ENCODE measurements at places on chromosomes 1 and 21.
A peak's percentile ranks its signal among the peaks of the same experiment; 100 is the strongest.

DNA sequence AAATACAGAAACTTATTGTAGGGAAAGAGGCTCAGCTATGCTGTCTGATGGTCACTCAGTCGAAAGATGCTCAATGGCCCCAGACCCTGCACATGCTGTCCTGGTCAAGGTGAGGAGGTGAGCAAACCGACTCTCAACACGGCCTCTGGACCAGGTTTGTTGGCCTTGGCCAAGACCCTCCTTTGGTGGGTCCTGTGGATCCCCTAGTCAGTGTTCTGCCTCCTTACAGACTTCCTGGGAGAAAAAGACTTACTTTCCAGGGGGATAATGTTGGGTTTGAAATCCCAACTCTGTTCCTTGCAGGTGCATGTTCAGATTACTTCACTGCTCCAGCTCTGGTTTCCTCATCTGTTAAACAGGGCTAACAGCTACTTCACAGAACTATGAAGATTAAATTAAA lies 53.8 kb downstream of the FAM78B start:
- peak; percentile 65 for DNase-seq

GRCh38 chr1:154141240-154141639 lies 13.6 kb downstream of the NUP210L start:
- DNase-seq, result no peak

DNA sequence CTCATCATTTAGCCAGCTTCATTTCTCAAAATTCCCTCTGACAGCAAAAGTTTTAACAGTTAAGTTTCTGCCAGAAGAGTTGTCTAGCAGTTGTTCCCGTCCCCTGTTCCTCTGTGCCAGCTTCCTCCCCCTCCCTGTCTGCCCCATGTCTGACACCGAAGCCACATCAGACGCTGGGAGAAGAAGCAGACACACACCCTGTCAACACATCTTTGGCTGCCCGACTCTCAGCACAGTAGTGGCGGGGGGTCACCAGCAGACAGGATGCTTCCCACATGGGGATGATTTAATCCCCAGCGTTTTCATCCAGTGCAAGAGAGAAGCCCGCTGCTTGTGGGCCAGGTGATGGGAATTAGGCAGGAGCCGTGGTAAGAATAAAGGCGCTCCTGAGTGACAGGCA lies 379.4 kb upstream of the RUNX1 start:
- DNase-seq, result no peak

DNA sequence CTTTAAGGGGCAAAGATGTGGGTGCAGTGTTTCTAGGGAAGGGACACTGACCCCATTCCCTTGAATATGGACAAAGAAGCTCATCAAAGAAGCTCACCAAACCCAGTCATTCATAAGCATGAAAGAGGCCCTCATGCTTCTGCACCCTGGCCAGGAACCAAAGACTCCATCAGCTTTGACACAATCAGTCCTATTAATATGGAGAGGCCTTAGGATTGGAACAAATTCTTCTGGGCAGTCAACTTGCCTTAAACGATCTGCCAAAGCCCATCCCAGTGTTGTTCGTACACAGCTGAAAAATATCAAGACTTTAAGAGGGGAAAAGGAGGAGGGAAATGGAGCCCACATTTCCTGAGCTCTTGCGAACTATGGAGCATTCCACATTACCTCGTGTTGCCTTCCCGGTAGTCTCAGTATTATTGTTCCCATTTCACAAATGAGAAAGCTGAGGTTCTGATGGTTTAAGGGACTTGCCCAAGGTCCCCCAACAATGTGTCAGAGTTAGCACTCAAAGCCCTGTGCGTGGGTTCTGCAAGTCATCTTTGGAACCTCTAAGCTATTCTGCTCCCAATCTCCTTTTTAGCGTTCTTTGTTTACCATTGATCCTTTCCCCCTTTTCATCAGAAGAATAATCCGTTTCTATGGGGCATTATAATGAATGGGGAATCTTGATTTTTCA lies 161.9 kb downstream of the ZBTB18 start:
- DNase-seq, result no peak

- DNase-seq, result no peak
Measured at GRCh38 chr1:50416553-50417453, 6.4 kb downstream of the DMRTA2 start.

- no peak for DNase-seq
Measured at GRCh38 chr1:245500546-245500945, 345.8 kb downstream of the KIF26B start.

DNA sequence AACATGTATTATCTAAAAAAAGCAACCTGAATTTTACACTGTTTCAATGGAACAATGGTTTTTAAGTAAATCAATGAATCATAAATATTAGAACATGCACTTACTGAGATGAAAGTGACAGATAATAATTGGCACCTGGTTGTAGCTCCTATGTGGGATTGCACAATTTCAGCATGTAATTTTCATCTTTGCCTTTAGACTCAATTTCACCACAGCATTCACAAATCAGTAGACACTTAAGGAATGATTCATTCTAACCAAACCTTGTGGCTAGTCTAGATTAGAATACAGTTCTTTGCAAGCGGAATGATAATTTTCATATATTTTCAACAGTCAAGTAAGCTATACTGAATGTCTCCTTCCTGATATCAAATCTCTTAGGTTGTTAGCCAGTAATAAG lies 853.4 kb downstream of the KCNT2 start:
- no peak for DNase-seq

DNA sequence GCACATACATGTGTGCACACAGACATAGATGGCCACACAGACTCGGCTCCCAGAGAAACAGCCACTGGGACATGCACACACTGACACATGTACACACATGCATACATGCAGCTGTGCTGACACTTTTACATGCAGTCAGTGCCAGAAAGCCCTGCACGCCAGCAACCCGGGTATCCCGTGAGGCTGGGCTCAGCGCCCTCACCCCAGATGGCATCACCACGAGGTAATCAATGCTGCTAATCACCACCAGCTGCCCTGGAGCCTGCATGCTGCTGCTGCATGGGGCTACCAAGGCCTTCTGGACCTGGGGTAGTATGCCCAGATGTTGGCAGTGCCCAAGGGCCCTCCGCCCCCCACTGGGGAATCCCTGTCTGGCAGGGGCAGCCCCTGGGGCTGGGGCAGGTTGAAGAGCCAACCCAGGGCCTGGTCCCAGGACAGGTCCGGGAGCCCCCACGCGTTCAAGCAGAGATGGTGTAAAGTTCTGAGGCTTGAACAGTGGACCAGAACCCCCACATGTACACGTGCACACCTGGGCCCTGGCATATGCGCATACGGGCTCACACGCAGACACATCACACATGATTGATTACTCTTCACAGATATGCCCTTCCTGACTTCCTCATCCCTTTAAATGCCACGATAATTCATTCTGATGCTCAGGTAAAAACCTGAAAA lies 2.7 kb upstream of the COL16A1 start:
- no peak for DNase-seq

DNA sequence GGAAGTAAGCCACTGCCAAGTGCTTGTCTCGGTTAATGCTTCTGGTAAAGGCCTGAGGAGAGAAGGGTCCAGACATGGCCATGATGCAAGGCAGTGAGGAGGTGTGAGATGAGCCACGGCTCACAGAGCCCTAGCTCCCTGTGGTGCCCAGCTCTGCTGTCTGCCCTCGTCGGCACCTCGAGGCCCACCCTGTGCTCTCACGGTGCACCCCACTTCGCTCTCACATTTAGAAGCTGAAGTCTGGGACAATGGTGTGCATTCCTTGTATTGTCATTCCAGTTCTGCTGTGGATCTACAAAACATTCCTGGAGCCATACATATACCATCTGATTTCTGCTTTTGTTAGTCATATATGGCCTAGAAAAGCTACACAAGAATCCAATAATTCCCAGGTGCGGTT lies 3.3 kb downstream of the NCF2 start:
- DNase-seq, result no peak

DNA sequence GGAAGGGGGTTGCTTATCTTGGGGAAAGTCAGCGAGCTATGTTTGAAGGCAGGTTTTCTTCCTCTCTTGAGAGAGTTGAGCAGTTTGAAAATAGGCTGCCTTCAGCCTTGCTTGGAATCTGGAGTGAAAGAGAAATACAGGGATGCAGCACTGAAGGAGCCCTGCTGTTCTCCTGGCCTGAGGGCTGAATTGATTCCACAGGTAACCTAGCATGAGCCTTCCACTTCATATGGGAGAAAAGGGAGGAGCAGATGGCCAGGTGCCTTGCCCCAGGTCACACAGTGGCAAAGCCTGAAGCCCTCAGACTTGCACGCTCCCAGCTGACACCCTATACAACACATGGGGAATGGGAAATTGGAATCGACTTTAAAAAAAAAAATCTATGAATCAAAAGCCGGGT lies 88.0 kb upstream of the WLS start:
- no peak for DNase-seq

- DNase-seq, result no peak
Measured at GRCh38 chr1:182677397-182678098, 6.8 kb downstream of the RGS8 start.

DNA sequence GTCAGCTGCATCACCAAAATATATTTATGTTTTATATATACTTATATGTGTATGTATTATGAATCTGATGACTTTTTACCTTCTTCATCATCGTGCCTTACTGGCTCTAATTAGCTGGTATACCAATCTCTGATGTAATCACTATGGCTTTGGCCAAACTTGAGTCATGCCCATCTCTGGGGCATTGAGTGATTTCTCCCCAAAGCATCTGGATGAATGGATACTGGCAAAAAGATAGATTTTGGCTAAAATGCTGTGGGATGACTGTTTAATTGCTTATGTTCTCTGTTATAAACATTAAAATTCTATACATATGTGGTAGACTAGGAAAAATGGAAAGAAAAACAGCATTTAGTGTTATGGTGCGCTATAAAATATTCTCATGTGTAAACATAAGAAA lies 19.6 kb downstream of the CDKN2C start:
- DNase-seq, result no peak

DNA sequence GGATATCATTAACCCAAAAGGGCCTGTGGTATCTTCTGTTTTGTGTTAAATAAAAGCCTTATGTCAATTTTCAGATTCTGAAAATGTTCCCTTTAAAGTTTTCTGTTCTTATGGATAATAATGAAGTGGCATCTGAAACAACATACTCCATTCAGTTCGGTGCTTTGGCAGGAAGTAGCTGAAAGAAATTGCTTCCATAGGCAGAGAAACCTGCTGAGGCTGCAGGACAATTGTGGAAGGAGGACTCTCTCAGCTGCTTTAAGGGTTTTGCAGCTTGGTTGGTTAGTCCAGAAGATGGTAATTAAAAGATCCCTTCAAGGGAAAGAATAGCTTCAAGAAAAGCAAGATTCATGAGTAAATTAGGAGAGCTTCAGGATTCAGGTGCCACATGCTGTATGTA lies 30.5 kb upstream of the NRIP1 start:
- no peak for DNase-seq

DNA sequence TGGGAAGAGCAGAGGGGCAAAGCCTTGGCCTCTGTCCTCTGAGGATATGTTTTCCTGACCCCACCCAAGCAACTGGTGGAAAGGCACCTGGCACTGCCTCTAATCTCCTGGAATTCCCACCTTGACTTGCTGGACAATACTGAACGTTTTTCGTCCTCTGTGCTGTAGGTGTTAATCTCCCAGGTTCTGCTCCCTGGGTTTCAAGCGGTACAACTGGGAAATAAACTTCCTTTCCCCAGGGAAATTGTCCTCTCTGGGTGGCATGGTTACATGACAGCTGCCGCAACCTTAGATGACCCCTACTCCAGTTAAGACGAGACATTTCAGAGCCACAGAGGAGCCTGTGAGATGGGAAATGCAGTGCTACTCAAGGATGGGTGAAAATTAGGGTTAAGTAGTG lies 57.3 kb upstream of the BCAR3 start:
- no peak for DNase-seq

GRCh38 chr21:28283641-28284490 lies 708.8 kb downstream of the LTN1 start:
- no peak for DNase-seq

- no peak for DNase-seq
Measured at GRCh38 chr1:218743861-218744505, 398.8 kb downstream of the TGFB2 start.

GRCh38 chr1:93662481-93663207 lies 19.0 kb downstream of the BCAR3 start:
- no peak for DNase-seq

- DNase-seq, result no peak
Measured at GRCh38 chr1:22159891-22160290, 17.0 kb upstream of the WNT4 start.

GRCh38 chr1:171267391-171267790 lies 19.1 kb downstream of the FMO1 start:
- no peak for DNase-seq

GRCh38 chr1:192104852-192105251 lies 53.4 kb upstream of the RGS18 start:
- DNase-seq, result no peak

- no peak for DNase-seq
Measured at GRCh38 chr1:211654838-211655787, 20.3 kb downstream of the NEK2 start.

GRCh38 chr1:84479998-84480397 lies 932 bp downstream of the RPF1 start:
- DNase-seq, result no peak

- DNase-seq, result no peak
Measured at GRCh38 chr1:229105822-229106525, 164.9 kb upstream of the RAB4A start.

DNA sequence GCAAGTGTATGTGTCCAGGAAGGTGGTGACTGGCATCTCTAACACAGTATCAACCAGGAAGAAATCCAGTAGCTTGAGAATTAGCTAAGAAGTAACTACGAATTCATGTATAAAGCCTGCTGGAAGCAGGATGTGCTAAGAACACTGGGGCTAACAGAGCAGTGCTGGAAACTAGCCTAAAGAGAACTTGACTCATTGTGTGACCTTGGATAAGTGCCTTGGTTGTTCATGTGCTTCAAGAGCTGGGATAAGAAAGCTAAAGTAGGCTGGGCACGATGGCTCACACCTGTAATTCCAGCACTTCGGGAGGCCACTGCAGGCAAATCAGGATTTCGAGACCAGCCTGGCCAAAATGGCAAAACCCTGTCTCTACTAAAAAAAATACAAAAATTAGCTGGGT lies 186.9 kb downstream of the RRAGC start:
- DNase-seq, result peak; percentile 25

- no peak for DNase-seq
Measured at GRCh38 chr1:229258757-229259060, 12.2 kb upstream of the RAB4A start.

- no peak for DNase-seq
Measured at GRCh38 chr1:24904731-24905354, 25.2 kb downstream of the RUNX3 start.

- DNase-seq, result no peak
Measured at GRCh38 chr1:59999006-59999405, 72.4 kb upstream of the CYP2J2 start.

- DNase-seq, result no peak
Measured at GRCh38 chr1:168601051-168601450, 24.6 kb downstream of the XCL1 start.

DNA sequence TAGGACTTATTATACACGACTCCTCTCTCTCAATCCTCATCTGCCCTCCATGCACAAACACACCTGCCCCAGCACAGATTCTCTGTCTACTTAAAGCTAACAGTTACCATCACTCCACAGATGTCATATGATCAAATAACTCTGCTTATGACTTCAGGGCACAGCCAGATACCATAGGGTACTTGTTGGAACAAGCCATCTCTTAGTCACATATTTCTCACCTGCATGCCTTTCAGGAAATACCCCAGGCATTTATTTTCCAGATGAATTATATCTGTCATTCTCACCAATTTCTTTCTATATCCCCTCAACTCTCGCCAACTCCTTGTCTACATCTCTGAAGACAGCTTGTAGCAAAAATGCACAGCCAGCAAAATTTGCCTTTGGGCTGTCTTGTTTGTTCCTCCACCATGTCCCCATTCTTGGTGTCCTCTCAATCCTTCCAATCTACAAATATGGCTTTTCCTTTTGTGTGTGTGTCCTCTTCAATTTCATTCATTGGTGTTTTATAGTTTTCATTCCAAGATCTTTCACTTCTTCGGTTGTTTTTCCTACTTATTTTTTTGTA lies 353.9 kb upstream of the CAMK1G start:
- no peak for DNase-seq
